ENCODE measurements at places on chromosomes 6 and 20. TPM values are rescaled to one million over a fixed set of nuclear protein-coding genes. Genes with fewer than 3 reads are reported as not detected.

The TRIM31 gene
- total RNA-seq = not detected

The TTBK1 gene
- not detected for total RNA-seq

The GTF3C6 gene
- 39.3 TPM for total RNA-seq

The SPACA1 gene
- total RNA-seq = not detected

The USP49 gene
- total RNA-seq = 1.3 TPM

The FAM209B gene
- total RNA-seq = 0.49 TPM

The HMGN3 gene
- 73.1 TPM for total RNA-seq

The SYCP2 gene
- total RNA-seq = 0.21 TPM

The TGIF2 gene
- total RNA-seq = 11.0 TPM

The TREML2 gene
- not detected for total RNA-seq

The SAPCD1 gene
- 0.63 TPM for total RNA-seq

The PSORS1C2 gene
- total RNA-seq = 0.33 TPM

The C20orf144 gene
- total RNA-seq = not detected

The CBLN4 gene
- total RNA-seq = not detected

The RAET1G gene
- total RNA-seq = 30.8 TPM

The ZSCAN9 gene
- total RNA-seq = 7.0 TPM

The C6orf141 gene
- 14.0 TPM for total RNA-seq

The MDFI gene
- 270 TPM for total RNA-seq

The ITCH gene
- total RNA-seq = 37.5 TPM

The THBS2 gene
- 3.3 TPM for total RNA-seq

The DDO gene
- not detected for total RNA-seq

The CYB5R4 gene
- 9.5 TPM for total RNA-seq

The CST2 gene
- total RNA-seq = not detected

The DDX43 gene
- 0.07 TPM for total RNA-seq

The EYS gene
- 0.37 TPM for total RNA-seq

The PCNA gene
- 198 TPM for total RNA-seq

The CCN5 gene
- total RNA-seq = 0.63 TPM

The HSPA1B gene
- total RNA-seq = 172 TPM

The SNAP25 gene
- 0.33 TPM for total RNA-seq

The CDYL gene
- total RNA-seq = 13.5 TPM

The GMDS gene
- 24.7 TPM for total RNA-seq

The ZC2HC1B gene
- 1.3 TPM for total RNA-seq

The HSP90AB1 gene
- total RNA-seq = 1,196 TPM

Measured in airway epithelial cell (primary cell).